Head of caudate nucleus (tissue), 42 donors: ENCODE measurements at places on chromosomes 12 and 14.

- no peak for DNase-seq
Measured at GRCh38 chr14:85263916-85264675, 265.8 kb upstream of the FLRT2 start.

GRCh38 chr12:51847643-51848325 is 734 bp downstream of the FIGNL2 start:
- DNase-seq, result no peak

DNA sequence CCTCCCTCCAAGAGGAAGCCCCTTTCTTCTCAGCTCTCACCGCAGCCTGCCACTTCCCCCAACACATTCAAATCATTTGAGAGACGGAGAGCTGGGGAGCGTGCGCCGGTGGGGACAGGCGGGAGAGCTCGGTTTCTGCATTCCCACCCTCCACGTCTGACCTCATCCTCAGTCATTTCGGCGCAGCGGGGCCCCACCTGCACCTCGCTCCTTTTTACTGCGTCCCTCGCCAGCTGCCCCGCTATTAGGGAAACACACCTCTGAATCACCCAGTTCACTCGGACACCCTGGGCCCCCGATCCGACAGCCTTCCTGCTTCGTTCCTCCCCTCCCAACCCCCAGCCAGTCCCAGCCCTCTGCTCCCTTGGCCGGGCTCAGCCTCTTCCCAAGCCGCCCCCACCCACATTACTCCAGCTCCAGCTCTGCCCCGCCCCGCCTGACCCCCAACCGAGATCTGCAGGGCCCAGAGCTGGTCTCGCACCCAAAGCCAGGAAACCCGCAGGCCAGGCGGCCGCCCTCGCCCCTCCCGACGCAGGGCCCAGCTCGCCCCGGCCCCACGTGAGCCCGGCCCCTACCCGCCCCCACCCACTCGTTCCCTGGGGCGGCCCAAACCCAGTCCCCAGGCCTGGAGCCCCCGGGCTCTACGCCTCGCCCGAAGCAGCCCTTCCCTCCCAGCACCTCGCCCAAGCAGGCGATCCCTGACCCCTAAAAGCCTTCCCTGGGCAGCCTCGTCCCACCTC is 783 bp downstream of the CORO1C start:
- DNase-seq, result peak; percentile 67

GRCh38 chr12:107586256-107586970 is 99.2 kb upstream of the PWP1 start:
- DNase-seq, result no peak

- DNase-seq, result no peak
Measured at GRCh38 chr12:13570005-13570694, 373.6 kb downstream of the EMP1 start.

- no peak for DNase-seq
Measured at GRCh38 chr12:116366824-116367223, 89.3 kb upstream of the MED13L start.

DNA sequence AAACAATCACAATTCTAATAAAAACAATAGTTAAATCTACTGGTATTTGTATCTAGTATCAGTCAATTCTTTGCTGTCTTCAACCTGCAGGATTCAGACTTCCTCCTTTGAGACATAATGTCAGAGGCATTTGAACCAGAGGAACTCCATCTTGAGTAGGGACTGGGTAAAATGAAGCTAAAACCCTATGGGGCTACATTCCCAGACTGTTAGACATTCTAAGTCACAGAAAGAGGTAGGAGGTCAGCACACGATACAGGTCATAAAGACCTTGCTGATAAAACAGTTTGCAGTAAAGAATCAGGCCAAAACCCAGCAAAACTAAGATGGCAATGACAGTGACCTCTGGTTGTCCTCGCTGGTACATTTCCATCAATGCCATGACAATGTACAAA is 48.2 kb upstream of the MAP3K9 start:
- DNase-seq, result no peak

DNA sequence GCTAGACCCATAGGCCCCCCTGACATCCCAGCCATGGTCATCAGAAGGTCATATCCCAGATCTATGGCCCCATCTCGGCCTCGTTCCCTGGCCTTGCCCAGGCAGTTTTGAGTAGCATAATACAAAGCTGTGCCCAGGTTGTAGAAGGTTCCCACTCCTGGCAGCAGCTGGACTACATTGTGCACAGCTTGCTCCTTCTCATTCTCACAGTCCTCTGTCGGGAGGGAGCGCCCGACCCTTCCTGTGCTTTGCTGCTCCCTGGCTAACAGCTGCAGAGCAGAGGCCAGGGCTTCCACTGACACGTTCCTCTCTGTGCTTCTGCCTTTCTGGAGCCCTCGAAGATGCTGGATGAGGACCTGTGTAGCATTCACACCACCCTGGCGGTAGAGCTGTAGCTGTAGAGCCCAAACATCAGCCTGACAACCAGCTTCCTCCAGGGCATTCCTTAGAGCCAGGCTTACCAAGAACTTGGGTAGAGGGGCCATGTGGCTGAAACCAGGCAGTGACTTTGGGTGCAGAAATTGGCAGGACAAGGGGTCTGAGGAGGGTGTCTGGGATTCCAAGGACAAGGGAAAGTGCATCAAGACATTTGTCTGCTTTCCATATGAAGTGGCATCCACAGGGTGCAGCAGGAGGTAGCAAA is 1.0 kb downstream of the APOF start:
- DNase-seq, result no peak

GRCh38 chr12:40248034-40248433 is 23.2 kb downstream of the LRRK2 start:
- no peak for DNase-seq

GRCh38 chr12:569091-569676 is 94.1 kb downstream of the NINJ2 start:
- DNase-seq, result no peak

- no peak for DNase-seq
Measured at GRCh38 chr14:88683119-88683518, 109.6 kb downstream of the EML5 start.

GRCh38 chr12:80966001-80966400 is 28.3 kb upstream of the LIN7A start:
- no peak for DNase-seq

GRCh38 chr14:104925855-104926609 is 1.4 kb downstream of the PLD4 start:
- no peak for DNase-seq

GRCh38 chr14:21974741-21975140 is 301.1 kb upstream of the OR4E1 start:
- DNase-seq, result no peak

DNA sequence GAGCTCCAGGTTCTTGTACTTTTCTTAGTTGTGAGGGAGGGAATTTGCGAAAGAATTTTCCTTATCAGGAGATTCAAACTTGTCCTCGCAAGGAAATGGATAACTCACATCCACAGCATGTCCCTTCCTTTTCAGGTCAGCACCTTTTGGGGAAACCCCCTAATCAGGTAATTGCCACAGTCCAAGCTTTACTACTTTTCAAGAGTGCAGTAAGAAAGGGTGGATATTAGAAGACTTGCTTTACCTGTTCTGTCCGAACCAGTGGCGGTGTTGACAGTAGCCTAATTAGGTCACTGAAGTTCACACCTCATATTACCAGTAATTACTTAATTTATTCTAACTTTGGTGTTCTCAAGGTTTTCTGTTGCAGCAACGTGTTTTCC is 6.7 kb upstream of the C12orf50 start:
- no peak for DNase-seq

- no peak for DNase-seq
Measured at GRCh38 chr14:56196274-56196673, 78.1 kb downstream of the PELI2 start.

GRCh38 chr12:121400332-121401139 is 618 bp downstream of the RNF34 start:
- peak; percentile 60 for DNase-seq

DNA sequence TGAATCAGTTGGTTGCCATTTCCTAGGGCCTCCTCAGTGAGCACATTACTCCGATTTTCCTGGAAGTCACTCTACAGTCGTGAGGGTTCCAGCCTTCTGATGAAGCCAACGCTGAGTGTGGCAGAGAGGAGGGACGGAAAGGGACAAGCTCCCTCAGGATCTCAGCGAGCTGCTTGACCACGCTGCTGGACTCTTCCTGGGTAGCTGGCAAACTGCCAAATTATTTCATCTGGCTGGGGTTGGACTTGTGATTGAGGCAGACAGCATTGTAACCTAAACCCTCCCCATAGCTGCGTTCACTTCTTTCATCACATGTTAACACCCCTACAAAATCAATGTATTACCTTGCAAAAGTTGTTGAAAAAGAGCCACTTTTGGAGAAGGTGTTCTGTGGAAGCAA is 69.6 kb upstream of the CHST11 start:
- no peak for DNase-seq

DNA sequence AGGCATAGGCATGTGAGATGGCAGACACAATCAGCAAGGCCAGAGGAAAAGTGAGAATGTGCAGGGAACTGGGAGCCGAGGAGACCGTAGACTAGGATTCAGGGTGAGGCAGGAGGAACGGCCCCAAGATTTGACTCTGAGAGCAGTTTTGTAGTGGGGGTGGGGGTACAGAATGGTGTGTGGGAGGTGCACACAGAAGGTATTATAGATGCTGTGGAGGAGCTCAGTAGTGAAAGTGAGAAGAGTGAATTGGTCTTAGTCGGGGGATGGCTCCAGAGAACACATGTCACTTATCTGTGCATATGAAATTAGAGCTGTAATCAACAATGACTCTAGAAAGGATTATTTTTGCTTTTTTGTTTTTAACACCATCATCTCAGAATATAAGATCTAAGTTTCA is 11.9 kb downstream of the ZNF664 start:
- no peak for DNase-seq

DNA sequence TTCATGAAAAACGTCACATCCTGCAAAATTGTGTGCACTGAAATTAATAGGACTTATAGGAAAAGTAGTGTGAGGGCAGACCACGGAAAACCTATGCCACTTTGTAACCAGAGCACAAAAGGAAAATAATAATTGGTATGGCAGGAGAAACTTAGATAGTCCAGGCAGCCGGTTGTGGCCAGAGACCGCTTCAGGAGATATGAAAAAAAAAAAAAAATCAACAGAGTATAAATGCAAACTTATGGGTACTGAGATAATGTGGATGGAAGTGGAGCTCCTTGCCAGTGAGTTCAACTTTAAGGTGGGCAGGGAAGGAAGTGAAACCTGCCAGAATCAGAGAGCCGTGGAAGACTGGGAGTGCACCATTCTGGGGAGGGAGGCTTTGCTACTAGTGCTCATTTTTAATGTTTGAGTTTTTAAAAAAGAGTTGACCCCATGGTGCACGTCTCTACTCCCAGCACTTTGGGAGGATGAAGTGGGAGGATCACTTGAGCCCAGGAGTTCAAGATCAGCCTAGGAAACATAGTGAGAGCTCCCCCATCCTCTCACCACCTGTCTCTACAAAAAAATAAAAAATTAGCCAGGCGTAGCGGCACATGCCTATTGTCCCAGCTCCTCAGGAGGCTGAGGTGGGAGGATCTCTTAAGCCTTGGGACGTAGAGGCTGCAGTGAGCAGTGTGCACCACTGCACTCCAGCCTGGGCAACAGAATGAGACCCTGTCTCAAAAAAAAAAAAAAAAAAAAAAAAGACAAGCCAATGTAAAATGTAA is 34.3 kb upstream of the METAP2 start:
- DNase-seq, result no peak

GRCh38 chr12:81207664-81208063 is 129.8 kb downstream of the ACSS3 start:
- DNase-seq, result no peak

- no peak for DNase-seq
Measured at GRCh38 chr14:30648471-30648870, 26.4 kb downstream of the SCFD1 start.

DNA sequence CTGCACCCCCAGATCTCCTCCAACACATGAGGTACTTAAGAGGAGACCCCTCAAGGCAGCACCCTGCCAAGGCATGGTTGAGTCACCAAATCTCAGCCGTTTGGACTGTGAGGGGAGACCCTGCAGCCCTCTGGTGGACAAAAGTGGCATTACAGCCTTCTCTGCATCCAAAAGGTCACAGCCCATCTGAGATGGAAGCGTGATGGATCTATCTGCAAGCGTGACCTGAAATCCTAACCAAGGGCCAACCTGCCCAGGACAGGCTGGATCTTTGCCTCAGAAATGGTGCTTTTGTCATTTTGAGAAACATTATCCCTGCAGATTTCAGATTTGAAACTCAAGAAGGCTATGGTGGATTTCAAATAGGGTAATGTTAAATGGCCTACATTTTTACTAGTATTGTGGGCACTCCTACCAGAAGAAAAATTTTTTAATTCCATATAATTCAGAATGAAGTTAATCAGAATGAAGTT is 23.7 kb upstream of the DHRS4 start:
- peak; percentile 89 for DNase-seq

DNA sequence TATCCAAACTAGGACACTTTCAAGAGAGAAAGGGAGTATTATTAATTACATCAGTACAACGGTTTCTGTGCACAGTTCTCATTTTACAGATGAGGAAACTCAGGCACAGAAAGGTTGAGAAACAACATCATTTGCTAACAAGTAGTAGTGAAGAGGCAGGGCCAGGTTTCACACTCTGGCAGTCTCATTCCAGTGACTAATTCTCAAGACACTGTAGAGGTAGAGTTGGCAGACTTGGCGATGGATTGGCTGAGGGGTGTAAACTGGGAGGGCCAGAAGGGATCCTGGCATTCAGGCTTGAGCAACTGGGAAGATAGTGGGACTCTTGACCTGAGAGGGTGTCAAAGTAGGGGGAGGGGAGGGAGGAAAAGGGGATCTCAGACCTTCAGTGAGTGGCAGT is 73.8 kb upstream of the BDKRB2 start:
- DNase-seq, result no peak

GRCh38 chr14:68795597-68796417 is 2.9 kb upstream of the ZFP36L1 start:
- peak; percentile 75 for DNase-seq

GRCh38 chr14:105495101-105495989 is 4.3 kb downstream of the TEDC1 start:
- no peak for DNase-seq

DNA sequence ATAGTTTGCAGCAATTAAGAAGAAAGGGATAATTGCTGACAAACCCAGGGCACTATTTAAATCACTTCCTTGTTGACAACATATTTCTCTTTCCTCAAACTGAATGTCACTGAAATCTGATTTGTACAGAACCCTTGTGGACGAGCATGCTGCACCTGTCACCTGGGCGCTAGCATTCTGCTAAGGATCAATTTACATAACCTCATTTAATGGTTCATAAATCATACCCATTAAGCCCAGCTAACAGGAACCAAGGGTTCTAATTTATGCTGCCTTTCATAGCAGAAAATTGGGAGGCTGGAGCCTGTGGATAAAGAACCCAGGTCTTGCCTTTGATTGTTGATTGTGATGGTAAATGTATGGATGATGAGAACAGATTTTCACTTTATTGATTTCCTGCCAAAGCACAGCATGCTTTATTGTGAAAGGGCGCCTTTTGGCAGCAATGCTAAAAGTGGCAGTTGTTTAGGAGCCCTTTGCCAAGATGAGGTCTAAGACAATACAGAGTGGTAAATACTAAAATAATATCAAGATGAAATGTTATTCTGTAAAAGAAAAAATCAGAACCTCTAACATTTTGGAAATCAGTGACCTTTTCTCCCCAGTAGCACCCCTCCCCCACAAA is 95.4 kb downstream of the NKX2-1 start:
- DNase-seq, result no peak
